Activated CD8-positive, alpha-beta memory T cell treated with anti-CD3 and anti-CD28 coated beads for 4 hours (primary cell): ENCODE measurements at places on chromosomes 13 and 19.

DNA sequence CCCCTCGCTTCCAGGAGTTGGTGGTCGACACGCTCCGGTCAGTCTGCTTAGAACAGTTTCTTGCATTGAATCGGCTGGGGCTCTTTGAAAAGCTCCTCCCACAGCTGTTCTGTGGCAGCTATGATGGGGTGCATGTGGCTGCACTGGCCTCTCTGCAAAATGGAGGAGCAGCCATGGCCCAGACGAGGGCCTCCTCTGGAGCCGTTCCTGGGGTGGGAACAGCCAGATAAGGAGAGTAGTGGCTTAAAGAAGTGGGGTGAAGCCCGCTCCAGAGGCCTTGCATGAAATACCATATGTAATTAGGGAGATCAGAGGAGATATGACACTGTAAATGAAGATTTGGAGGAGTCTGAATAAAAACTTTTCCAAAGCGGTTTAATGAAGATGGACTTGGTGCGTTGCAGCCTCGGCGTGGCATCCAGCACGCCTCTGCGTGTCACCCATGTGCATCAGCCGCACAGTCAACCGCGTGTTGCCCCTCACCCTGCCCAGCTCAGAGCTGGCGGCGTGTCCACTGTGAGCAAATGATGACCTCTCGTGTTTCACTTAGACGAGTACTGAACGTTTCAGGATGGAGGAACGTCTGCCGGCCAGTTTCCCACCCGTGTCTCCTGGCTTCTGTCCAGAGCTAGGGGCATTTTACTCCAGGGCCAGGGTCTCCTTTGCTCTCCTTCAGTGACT, 199.2 kb downstream of the TEX29 start:
- no peak for DNase-seq

- no peak for DNase-seq
Observed at GRCh38 chr13:85411591-85411990, 387.6 kb downstream of the SLITRK6 start.

GRCh38 chr13:21997726-21998125, 326.9 kb downstream of the FGF9 start:
- no peak for DNase-seq

DNA sequence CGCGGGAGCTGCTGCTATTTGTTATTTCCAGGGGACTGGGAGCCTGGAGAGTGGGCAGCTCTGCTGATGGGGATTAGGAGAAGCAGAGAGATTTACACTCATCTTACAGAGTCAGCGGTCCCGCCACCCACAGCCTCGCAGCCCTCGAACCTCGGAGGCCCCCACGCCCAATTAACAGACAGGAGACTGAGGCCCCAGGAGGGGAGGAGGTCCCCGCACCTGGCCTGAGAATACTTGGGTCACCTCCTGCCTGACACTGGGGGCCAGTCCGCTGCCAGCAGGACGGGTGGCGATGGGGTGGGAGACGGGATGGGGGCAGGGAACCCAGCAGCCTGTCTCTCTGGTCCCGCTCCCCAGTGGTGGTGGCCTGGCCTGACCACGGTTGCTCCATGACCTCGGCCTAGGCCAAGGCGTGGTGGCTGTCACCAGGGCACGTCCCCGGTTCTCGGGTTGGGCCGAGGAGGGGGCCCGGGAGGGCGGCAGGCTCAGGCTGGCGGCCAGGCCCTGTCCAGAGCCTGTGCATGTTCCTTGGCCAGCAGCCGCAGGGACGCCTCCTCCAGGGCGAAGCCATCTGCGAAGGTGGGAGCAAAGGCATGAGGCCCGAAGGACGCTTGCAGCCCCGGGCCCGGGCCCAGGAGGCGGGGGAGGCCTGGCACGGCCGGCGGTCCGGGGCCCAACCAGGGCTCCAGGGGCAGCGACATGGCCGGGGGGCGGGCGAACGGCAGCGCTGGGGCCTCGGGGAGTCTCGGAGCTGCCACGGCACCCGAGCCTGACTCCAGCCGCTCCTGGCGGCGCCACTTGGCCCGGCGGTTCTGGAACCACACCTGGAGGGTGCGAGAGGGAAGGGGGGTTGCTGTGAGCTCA, 1.7 kb downstream of the RAX2 start:
- DNase-seq: no peak

GRCh38 chr19:39704181-39705044, at the start of gene LGALS14:
Gene LGALS14, plus strand, starts transcription at chr19:39704481. Its CDS starts 48 bp downstream, at chr19:39704529.
- DNase-seq: no peak

- no peak for DNase-seq
Observed at GRCh38 chr13:91468301-91468700, 69.9 kb downstream of the GPC5 start.

- DNase-seq: no peak
Observed at GRCh38 chr13:34722922-34723321, 219.1 kb upstream of the NBEA start.

GRCh38 chr19:7894612-7895309, 6.5 kb downstream of the LRRC8E start:
- DNase-seq: no peak

DNA sequence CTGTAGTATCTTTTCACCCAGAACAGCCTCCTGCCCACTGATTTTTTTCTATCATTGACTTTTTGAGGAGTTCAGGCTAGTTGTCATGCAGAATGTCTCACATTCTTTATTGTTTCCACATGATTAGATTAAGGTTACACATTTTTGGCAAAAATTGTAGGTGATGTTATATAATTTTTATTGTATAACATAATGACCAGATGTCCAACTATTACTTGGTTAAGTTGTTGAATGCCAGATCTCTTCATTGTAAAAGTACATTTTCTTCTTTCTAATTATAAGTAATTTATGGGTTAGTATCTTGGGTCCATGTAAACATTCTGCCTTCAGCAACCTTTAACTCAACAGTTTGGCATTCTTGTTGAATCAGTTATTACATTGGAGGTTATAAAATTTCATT, 138.4 kb downstream of the POSTN start:
- no peak for DNase-seq

- no peak for DNase-seq
Observed at GRCh38 chr13:78602561-78603239, 652 bp downstream of the POU4F1 start.

GRCh38 chr13:29453617-29454011, 141.9 kb downstream of the SLC7A1 start:
- no peak for DNase-seq

DNA sequence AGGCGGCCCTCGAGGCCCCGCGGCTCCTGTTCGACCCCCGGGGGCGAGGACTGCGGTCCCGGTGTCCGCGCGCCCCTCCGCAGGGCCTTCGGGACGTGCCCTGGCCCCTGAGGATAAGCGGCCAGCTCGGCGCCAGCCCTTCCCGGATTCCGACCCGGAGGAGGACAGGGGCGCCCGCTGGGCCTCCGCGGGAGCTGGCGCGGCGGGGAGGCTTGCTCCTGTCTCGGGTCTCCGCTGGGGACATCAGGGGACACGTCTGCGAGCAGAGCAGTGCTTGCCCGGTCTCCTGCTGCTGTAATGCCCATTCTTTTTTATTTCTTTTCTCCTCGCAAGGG, 829 bp downstream of the B3GLCT start:
- no peak for DNase-seq

- no peak for DNase-seq
Observed at GRCh38 chr19:55578761-55579747, 1.6 kb downstream of the ZNF579 start.

DNA sequence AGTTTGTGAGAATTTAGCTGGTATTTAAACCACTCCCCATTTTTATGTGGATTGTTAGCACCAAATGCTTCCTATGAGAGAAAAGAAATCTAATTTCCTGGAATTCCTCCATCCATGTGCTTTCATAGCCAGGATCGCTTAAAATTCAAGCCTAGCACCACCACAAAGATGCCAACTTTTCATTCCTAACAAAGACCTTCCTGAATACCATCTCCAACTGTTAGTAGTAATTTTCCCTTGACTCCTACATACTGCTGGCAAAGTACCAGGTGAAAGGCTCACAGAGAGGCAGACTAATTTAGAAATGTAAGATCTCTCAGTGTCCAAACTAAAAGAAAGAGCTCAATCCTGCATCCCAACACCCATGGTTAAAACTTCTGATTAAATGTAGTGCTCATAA, 386.3 kb downstream of the KCTD12 start:
- no peak for DNase-seq

DNA sequence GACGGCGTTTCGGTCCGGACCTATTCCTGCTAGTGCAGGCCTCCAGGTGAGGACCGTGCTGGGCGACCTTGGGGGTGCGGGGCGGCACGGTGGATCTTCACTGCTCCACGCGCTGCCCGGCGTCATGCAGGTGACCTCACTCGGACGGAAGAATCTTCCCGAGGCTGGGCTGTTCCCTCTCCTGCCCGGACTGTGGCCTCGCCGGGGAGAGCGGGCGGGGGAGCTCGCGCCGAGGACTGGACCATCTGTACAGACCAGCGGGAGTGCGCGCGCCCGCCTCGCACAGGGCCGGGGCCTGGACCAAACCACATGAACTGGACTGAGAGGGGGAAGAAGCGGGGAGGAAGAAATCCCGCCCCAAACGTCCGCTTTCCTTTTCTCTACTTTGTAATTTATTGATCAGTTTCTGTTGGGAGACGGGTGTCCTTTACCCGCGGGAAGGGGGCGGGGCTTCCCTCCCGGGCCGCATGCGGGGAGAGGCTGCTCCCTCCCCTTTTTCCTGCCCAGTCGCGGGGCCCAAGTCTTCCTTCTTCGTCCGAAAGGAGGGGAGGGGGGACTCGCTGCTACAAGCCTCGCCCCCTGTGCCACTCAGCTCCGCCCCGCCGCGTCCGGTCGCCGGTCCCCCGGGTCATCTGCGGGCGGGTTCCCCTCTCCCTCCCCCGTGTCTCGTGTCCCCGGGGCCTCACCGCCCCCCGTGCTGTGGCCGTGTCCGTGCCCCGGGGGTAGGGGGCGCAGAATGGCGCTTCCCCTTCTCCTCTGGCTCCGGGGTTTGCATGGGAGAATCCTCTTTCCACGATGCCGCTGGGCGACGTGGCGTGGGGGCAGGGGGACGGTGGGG, 4.9 kb downstream of the HRC start:
- no peak for DNase-seq

DNA sequence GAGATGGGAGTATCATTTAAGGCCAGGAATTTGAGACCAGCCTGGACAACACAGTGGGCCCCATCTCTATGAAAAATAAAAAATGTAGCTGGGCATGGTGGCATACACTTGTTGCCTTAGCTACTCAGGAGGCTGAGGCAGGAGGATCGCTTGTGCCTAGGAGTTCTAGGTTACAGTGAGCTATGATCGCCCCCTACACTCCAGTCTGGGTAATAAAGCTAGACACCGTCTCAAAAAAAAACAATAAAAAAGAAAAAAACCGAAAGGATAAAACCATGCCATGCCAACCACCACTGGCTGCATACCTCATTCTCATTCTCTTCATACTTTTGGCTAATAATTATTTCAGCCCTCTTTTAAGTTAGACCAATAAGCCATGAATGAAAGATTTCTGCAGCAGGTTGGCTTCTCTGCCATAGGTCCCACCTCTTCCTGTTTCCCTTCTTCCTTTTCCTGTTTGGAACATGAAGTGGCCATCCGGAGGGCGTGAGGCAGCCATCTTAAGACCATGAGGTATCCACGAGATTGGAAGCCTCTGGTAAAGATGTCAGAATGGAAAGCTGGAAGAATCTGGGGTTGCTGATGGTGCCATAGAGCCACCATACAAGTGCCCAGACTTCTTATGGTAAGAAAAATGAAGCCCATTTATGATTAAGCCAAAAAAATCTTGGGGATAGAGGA, 171.3 kb downstream of the CACNA1A start:
- DNase-seq: no peak

DNA sequence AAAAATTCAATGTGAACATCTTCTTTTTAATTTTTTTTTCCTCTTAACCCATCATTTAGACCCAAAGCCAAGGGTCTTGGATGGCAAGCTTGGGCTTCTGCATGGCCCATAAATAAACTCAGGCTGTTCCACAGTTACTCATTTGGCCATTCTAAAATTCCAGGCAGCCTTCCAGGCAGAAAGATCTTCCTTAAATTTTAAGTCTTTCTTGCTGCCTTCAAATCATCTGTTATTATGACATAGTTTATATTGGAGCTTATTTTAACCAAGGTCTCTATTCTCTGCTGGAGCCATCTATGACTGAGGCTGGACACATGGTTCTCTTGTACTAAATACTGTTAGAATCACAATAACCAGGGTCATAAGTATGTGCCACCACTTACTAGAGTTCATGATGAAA, 317.3 kb upstream of the MAB21L1 start:
- DNase-seq: no peak

DNA sequence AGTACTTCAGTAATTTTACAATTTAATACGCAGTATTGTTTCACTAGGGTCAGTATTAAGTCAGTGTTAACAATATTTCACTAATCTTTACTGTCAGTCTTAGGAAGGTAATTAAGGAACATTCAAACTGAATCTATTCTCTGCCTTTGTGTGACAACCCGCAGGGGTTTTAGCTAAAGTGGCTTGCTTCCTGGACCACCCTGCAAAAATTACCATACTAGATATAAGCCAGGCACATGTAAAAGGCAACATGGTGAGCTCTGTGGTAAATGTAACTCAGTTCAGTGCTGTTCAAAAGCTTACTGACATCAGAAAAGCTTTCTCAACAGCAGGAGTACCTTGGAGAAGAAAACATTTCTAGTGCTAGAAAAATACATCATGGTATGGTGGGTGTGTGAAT, 116.7 kb downstream of the FREM2 start:
- DNase-seq: no peak

GRCh38 chr13:31367410-31367809, 167.6 kb downstream of the B3GLCT start:
- DNase-seq: no peak

- no peak for DNase-seq
Observed at GRCh38 chr13:43085545-43085944, 62.2 kb downstream of the DNAJC15 start.

- no peak for DNase-seq
Observed at GRCh38 chr13:48678316-48678715, 24.6 kb downstream of the CYSLTR2 start.

DNA sequence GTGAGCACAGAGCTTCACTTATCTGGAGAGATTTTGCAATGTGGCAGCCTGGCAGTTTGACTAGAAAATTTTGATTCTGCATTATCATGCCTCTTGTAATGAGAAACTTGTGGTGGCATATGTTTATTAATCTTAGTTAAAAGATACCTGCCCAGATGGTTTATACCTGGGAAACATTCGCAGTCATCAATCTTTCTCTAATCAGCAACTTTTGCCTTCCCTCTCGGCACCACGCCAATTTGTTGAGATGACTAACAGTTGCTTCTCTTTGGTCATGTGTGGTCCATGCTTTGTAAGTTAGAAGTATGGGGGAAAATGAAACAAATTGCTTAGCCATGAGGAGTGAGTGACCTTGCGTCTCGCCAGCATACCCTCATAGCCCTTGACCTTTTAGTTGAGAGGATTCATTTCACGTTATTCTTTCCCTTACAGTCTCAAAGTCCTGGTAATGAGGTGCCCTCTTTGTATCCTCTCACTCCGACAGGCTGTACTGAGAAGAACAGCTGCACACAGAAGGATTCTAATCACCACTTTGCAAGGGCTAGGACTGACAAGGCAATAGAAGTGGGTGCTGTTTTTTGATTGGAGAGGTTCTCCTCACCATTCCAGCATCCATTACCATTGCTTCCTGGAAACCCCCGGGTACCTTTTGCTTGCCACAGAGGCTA, 201.4 kb downstream of the OXGR1 start:
- DNase-seq: no peak

- DNase-seq: no peak
Observed at GRCh38 chr19:35291259-35291658, 702 bp upstream of the MAG start.
